ENCODE measurements at places on chromosomes 13 and 19. TPM values are rescaled to one million over a fixed set of nuclear protein-coding genes. Genes with fewer than 3 reads are reported as not detected.

The FBXO27 gene
- total RNA-seq: 19.2 TPM

The CTXN1 gene
- 0.91 TPM for total RNA-seq

The THSD1 gene
- 7.2 TPM for total RNA-seq

The MBNL2 gene
- total RNA-seq: 60.3 TPM

The ZNF541 gene
- 0.21 TPM for total RNA-seq

The TMEM86B gene
- total RNA-seq: 1.2 TPM

The SERPINE3 gene
- total RNA-seq: not detected

The OR10H1 gene
- total RNA-seq: not detected

The RDH8 gene
- not detected for total RNA-seq

The LIPE gene
- 202 TPM for total RNA-seq

The IGFLR1 gene
- 7.0 TPM for total RNA-seq

All from left cardiac atrium (tissue), 4 donors.